ENCODE measurements at places on chromosomes 7 and 10.

GRCh38 chr7:8070451-8071180 lies 102.0 kb downstream of the GLCCI1 start:
- DNase-seq, result no peak

DNA sequence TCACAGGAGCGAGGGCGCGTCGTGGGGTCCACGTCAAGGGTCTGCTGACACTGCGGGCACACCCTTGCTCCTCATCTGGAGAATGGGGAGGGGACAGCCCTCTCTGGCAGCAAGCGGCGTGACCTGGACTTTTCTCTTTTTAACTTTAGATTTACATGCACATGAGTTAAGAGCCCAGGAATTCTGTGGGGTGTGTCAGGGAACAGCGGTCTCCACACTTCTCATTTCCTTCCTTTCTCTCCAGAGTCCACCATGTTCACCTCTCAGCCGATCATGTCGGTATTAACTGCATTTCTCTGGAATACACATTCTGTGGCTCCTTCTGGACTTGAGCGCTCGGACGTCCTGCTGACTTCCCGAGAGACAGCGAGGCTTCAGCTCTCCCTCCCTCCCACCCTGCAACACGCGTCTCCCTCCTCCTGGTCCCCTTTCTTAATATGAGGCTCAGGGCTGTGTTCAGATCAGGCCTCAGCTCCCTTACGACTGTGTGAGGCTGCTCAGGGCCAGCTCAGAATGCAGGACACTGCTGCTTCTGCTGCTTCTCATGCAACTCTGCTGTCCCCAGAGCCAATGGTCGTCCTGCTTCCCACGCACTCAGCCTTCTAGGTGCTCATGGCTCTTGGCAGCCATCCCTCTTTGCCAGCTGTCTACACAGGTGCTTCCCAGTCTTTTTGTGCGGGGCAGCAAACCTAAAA lies 261.3 kb downstream of the ELFN1 start:
- DNase-seq, result no peak

DNA sequence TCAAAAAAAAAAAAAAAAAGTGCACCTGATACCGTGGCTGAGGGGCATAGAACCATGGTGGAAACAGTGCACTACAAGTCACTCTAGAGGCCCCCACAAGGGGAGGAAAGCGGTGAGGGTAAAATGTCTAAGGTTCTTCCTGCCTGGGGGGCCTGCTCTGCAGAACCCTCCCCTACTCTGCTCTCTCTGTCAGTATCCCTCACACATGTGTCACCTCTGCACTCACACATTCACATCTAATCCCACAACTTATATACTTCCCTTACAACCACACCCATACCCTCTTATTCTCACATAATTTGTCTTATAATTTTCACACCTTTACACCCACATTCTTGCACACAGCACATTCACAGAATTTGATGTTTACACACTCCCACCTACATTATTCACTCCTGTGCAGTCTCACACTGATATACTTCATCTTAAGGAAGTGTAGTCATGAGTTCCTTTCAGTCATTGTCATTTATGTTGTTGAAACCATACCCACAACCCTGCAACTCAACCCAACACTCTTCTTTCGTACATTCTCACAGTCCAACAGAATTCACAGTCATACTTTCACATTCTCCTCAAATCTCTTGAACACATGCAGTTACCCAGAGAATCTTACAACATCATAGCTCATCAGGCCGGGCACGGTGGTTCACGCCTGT lies 68.0 kb upstream of the PAX2 start:
- DNase-seq, result no peak

DNA sequence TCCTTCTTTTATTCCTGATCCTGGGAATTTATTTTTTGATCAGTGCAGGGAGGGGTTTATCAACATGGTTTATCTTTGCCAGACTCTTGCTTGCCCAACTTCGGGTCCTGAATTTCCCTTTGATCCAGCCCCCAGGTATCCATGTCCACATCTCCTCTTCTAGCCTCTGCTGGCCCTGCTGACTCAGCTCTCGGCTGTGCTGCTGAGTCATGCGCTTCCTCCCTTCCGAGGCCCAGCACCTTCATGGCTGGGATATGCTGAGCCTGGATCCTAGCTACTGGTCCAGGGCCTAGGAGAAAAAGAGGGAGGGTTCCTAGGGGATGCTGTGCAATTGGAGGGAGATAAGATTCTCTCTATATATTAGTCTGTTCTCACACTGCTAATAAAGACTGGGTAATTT lies 380.7 kb upstream of the SHH start:
- DNase-seq, result no peak

- DNase-seq, result no peak
Observed at GRCh38 chr10:48554246-48554645, 50.6 kb downstream of the ARHGAP22 start.

DNA sequence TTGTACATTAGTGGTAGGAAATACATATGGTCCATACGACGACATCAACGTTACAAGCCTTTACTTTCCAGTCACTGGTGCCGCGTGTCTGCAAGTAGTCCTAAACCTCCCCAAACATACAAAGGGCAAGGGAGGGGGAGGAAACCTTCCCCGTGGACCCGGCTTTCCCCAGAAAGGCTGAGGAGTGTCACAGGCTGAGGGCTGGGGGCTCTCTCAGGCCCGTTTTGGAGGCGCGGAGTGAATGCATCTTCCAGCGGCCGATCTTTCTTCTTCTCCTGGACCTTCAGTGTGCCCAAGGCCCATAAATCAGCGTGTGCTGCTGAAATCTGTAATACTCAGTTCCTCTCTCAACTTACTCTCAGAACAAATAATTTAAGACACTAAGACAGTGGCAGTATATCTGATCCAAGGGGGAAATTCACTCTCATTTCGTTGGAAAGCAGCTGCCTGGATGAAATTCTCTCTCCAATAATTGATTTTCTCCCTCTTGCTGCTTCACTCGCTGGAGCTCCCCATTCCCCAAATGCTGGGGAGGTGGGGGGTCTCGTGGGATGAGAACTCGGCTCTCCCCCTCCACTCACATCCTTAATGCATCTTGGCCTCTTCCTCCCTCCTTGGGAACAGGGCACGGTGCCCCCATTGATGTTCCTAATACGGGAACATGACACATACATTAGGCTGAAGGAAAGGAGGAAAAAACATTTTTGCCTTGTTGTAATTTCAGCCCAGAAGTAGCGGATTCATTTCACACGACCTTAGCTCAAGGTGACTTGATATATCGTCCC lies 126.1 kb downstream of the ADARB2 start:
- no peak for DNase-seq

- no peak for DNase-seq
Observed at GRCh38 chr7:125663961-125664360, 734.3 kb upstream of the POT1 start.

- DNase-seq, result no peak
Observed at GRCh38 chr10:125708971-125709503, 10.5 kb upstream of the EDRF1 start.

- no peak for DNase-seq
Observed at GRCh38 chr7:16847381-16847860, 34.4 kb downstream of the AGR3 start.

DNA sequence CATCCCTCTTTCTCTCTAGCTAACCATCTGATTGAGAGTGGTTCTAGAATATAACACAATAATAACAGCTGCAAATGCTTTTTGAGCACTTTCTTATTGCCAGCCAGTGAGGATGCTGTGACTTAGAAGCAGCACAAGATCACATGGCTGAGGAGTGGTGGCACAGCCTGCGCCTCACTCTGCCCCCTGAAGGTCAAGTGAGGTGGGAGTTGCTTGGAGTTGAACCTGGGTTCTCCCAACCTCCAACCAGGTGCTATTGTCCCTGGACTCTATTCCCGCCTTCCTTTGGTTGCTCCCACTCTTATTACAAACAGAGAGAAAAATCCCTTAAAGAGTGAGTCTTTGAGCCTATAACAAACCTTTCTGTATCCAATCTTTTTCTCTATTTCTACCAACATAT lies 280.3 kb upstream of the PODXL start:
- no peak for DNase-seq

DNA sequence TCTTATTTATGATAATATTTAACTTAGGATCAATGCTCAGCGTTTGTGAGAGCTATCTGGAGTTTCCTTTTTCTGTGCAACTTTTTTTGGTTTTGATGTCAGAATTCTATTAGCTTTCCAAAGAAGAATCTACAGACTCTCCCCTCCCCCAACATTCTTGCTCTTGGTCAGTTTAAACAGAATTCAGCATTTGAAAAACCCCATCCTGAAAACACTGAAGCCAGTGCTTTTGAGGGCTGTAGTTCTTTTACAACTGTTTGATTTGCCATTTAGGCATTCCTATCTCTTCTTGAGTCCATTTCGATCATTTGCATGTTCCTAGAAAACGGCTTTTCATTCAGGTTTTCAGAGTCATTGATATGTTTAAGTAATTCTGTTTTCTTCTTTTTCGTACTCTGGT lies 15.6 kb upstream of the CXCL12 start:
- no peak for DNase-seq

DNA sequence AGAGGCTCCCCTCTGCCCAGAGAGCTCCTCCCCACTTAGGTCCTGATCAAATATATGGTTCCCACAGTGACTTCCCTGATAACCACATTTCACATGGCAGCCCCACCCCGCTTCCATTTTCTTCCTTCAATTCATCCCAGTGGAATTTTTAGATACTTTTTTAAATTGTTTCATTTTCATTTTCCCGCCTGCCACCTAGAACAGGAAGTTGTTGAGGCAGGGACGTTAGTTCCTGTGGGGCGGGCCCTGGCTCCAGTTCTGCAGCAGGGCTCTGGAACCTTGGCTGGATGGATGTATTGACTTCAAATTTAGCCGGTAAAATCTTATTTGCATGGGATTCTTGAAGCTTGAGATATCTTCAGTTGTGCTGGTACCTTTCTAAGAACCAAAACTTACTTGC lies 226.6 kb downstream of the PAXIP1 start:
- no peak for DNase-seq

- no peak for DNase-seq
Observed at GRCh38 chr10:104201636-104202035, 30.5 kb downstream of the CFAP43 start.

- no peak for DNase-seq
Observed at GRCh38 chr7:69756235-69756634, 158.0 kb downstream of the AUTS2 start.

GRCh38 chr7:70607759-70608158 lies 524.2 kb upstream of the GALNT17 start:
- DNase-seq, result no peak

GRCh38 chr7:138023618-138024342 lies 21.9 kb upstream of the CREB3L2 start:
- no peak for DNase-seq

GRCh38 chr7:17405786-17406185 lies 107.3 kb downstream of the AHR start:
- peak; percentile 67 for DNase-seq

- DNase-seq, result no peak
Observed at GRCh38 chr10:59135275-59135674, 41.2 kb upstream of the PHYHIPL start.

GRCh38 chr10:126839094-126839761 lies 66.0 kb upstream of the DOCK1 start:
- DNase-seq, result no peak

DNA sequence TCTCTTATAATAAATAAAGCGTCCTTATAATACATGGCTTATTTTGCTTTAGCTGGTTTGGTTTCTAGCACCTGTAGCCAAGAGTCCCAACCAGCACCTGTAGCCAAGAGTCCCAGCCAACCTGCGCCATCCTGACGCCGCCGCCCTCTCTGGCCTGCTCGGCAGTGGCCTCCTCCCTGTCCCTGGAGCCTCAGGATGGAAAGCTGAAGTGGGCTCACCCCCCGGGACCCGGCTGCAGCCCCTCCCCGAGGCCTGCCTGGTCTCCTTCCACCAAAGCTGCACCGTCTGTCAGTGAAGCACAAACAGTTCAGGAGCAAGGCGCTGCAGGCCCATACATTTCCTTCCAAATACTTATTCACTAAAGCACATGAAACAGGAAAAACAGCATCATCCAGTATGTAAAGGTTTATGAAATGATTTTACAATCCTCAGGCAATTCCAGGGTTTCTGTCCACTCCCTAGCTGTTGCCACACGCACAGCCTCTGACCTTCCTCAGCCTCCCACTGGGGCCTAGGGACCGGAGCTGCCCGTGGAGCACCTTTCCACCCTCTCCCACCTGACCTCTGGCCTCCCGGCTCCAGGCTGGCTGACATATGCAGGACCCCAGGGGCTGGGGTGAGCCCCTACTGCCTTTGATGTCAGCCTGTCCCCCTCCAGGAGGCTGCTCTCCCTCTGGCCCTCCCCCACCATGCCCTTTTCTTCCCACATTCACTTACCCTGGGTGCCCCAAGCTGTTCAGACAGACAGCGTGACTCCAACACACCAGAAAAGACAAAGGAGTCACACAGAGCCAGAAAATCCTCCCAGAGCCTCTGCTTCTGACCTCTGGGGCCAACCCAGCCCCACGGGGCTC lies 149.6 kb upstream of the PPP2R2D start:
- DNase-seq, result no peak

DNA sequence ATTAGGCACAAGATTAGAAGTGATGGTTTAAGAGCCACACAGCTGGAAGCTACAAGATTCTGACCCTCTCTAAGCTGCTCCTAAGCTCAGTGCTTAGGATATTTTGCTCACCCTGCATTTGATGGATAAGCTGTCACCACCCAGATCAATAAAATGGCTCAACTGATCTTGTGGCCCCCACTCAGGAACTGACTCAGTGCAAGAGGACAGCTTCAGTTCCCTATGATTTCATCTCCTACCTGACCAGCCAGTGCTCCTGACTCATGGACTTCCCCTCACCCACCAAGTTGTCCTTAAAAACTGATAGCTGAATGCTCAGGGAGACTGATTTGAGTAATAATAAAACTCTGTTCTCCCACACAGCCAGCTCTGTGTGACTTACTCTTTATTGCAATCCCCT lies 833.8 kb downstream of the GRID1 start:
- DNase-seq, result no peak

GRCh38 chr10:18437486-18437885 lies 213.9 kb downstream of the NSUN6 start:
- no peak for DNase-seq

DNA sequence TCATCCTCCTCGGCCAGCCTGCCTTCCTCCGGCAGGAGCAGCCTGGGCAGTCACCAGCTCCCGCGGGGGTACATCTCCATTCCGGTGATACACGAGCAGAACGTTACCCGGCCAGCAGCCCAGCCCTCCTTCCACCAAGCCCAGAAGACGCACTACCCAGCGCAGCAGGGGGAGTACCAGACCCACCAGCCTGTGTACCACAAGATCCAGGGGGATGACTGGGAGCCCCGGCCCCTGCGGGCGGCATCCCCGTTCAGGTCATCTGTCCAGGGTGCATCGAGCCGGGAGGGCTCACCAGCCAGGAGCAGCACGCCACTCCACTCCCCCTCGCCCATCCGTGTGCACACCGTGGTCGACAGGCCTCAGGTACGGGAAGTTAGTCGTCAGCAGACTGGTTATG lies 21.1 kb downstream of the BAG3 start:
- DNase-seq, result no peak

DNA sequence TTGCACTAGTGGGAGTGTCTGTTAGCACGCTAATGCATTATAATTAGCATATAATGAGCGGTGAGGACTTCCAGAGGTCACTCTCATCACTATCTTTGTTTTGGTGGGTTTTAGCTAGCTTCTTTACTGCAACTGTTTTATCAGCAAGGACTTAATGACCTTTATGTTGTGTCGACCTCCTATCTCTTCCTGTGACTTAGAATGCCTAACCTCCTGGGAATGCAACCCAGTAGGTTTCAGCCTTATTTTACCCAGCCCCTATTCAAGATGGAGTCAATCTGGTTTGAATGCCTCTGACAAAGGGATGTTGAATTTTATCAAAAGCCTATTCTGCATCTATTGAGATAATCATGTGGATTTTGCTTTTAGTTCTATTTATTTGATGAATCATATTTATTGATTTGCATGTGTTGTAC lies 22.5 kb upstream of the ZNF518A start:
- no peak for DNase-seq

- DNase-seq, result no peak
Observed at GRCh38 chr10:46308113-46308415, 21.3 kb downstream of the ANTXRL start.

Measured in stromal cell of bone marrow (primary cell).